ENCODE measurements at places on chromosomes 6 and 20. TPM values are rescaled to one million over a fixed set of nuclear protein-coding genes. Genes with fewer than 3 reads are reported as not detected.

- no peak for DNase-seq
These were observed 2171.8 kb upstream of the DEFB115 start for GRCh38 chr20:29085625-29086024.

The PGC gene
- total RNA-seq = not detected

DNA sequence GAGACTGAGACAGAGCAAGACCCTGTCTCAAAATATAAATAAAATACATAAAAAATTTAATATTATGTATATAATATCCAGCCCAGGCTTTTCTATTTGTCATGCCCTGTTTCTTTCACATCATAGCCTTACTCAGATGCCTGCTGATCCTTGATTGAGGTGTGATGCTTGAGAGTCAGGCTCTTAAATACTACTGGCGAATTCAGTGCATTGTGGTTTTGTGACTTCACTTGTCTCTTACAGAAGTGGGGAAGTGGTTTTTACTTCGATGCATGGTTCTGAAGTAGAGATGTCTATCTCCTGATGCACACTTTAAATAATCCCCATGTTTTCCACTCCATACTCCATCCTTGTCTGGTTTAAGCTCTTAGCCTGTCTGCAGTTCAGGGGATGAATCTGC lies 29.1 kb downstream of the ASXL1 start:
- no peak for DNase-seq

The GPLD1 gene
- total RNA-seq = 4.4 TPM

GRCh38 chr6:44333273-44333919 lies 9.1 kb upstream of the SPATS1 start:
- no peak for DNase-seq

The WASF1 gene
- total RNA-seq = 13.7 TPM

The FAM209B gene
- total RNA-seq = not detected

DNA sequence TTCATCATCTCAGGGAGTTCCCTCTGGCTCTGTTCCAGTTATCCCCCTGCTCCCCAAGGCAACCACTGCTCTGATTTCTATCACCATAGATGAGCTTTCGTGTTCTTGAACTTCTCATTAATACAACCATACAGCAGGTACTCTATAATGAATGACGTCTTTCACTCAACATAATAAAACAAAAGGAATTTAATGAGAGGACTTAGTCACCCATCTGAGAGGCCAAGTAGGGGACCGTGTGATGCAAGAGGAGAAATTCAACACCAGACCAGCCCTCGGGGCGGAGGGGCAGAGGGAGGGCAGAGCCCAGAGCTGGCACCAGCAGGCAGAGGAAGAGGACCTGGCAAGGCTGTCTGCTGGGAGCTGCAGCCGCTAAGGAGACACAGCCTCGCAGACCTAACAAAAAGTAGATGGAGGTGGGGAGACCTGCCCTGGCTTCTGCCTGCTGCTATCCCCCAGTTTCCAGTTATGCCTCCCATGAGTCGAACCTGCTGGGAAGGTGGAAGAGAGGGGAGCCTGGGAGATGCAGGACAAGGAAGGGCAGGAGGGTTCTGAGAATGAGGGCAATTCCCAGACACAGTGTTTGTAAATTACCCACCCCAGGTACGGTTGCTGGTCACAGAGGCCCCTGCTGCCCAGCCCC lies 13.8 kb downstream of the CCN5 start:
- no peak for DNase-seq

The CTCFL gene
- total RNA-seq = not detected

GRCh38 chr6:118086159-118086558 lies 179.1 kb downstream of the SLC35F1 start:
- no peak for DNase-seq

The EPM2A gene
- total RNA-seq = 12.2 TPM

The GGTLC1 gene
- total RNA-seq = not detected

DNA sequence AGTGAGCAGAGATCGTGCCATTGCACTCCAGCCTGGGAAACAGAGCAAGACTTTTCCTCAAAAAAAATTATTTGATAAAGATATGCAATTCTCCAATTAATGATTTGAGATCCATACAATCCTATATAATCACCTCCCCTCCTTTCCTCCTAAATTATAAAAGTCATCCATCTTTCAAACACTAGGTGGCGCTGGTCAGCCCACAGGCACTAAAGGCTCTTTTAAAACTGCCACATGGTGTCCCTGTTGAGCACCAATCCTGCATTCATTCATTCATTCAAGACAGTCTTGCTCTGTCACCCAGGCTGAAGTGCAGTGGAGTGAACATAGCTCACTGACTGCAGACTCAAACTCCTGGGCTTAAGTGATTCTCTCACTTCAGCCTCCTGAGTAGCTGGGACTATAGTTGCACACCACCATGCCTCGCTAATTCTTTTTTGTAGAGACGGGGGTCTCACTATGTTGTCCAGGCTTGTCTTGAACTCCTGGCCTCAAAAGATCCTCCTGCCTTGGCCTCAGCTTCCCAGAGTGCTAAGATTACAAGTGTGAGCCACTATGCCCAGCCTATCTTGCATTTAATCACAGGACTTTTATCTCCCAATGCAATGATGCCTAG lies 58.7 kb upstream of the SLC2A12 start:
- no peak for DNase-seq

The TTLL9 gene
- total RNA-seq = 0.37 TPM

The CD40 gene
- not detected for total RNA-seq

- DNase-seq = no peak
These were observed 830.6 kb downstream of the KIF16B start for GRCh38 chr20:15742627-15743026.

The SLC2A10 gene
- 43.5 TPM for total RNA-seq

DNA sequence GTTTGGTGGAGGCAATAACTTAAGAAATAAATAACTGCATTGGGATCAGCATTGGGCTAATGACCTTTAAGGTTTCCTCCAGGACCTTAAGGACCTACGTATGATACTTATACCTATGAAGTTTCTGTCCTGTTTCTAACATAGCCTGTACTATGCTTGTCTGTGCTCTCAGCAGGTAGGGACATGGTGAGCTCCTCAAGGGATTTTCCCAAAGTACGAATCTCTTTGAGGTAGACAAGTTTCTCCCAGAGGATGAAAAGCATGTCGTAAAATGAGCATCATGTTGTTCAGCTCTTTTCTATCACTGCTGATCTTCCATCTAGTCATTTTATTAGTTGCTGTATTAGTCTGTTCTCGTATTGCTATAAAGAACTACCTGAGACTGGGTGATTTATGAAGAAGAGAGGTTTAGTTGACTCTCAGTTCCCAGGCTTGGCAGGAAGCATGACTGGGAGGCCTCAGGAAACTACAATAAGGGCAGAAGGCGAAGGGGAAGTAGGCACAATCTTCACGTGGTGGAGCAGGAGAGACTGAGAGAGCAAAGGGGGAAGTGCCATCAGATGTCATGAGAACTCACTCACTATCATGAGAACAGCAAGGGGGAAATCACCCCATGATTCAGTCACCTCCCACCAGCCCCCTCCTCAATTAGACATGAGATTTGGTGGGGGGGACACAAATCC lies 77.8 kb upstream of the TGM3 start:
- DNase-seq = no peak

- no peak for DNase-seq
These were observed 14.3 kb upstream of the POPDC3 start for GRCh38 chr6:105194106-105194505.

DNA sequence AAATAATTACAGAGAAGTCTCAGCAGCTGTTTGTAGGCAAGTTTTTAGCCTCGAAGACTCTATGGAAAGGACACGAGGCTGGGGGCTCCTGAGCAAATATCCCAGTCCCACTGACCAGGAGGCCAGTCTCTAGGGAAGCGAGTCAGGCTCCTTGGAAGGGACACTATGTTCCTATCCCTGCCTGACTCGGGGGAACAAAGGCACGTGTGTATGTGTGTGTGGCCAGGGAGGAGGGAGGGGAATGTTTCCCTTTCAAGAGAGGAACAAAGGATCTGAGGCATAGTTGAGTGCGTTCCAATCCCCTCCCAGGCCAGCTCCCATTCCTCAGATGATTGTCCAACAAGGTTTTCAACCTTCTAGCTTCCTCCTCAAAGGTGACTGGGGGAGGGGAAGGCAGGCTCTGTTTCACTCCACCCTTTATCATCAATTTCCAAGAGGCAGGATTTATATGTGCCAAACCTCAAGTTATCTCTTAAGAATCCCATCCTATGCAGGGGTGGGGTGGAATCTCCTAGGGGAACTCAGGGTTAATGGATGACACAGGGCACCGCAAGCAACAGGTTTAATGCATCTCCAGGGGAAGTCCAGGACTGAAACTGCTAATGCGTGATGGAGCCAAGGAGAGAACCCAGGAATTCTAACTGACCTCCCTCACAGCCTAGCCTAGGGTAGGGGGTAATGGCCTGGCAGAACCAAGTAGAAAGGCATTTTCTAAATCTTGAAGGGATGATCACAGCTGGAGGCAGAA lies 9.9 kb downstream of the BCL2L1 start:
- DNase-seq = no peak

GRCh38 chr20:23647346-23647745 lies 9.6 kb upstream of the CST3 start:
- DNase-seq = no peak

The PNPLA1 gene
- not detected for total RNA-seq

DNA sequence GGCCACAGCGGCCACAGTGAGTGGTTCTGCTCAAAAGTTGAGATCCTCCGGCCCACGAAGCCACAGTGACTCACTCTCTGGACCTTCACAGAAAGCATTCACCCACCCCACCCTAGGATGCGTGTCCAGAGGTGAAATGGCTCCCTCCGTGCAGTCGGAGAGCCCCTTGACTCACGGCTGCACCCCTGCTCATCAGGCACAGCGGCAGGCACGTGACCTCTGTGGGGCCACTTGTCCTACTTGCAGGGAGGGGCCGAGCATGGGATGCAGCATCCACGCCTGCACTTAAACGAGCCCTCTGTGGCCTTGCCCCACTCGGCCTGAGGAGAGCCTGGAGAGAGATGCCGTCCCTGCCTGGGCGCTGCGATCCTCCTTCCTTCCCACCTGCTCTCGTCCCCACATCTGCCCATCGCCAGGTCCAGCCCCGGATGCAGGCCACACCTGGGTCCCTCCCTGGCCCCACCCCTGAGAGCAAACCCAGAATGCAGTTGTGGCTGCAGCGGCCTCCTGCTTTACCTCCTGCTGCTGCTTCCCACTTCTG lies 28.7 kb downstream of the NTSR1 start:
- peak; percentile 81 for DNase-seq

DNA sequence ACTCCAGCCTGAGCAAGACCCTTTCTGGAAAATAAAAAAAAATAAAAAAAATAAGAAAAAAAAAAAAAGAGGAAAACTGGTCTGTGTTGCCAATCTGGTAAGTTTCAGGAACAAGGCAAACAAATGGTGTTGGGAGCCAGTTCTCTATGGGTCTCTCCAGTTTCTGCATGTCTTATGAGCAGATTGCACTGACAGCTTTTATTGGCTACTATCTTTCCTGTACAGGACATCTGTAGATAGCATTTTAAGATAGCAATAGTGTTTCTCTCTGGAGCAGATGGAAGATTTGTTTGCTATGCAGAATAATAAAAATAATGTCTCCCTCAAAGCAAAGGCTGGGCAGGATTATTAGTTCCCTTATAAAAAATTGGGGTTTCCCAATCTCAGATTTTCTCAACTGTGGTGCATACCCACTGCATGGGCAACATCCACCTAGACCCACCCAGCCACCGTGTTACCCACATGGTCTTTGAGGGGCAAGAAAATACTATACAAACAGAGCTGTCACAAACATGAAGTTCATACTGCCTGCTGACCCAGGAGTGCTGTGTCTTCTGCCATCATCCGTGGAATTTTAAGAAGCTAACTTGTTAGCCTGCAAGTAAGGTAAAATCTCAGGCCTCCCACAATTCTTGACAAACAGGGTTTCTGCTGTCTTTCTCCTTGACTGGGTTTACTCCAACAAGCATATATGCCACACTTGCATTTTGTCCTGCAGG lies 9.5 kb downstream of the GMDS start:
- DNase-seq = no peak

GRCh38 chr6:131317516-131317915 lies 182.2 kb downstream of the AKAP7 start:
- no peak for DNase-seq

- no peak for DNase-seq
These were observed 53.9 kb upstream of the DDR1 start for GRCh38 chr6:30830438-30830837.

The POM121L2 gene
- not detected for total RNA-seq

DNA sequence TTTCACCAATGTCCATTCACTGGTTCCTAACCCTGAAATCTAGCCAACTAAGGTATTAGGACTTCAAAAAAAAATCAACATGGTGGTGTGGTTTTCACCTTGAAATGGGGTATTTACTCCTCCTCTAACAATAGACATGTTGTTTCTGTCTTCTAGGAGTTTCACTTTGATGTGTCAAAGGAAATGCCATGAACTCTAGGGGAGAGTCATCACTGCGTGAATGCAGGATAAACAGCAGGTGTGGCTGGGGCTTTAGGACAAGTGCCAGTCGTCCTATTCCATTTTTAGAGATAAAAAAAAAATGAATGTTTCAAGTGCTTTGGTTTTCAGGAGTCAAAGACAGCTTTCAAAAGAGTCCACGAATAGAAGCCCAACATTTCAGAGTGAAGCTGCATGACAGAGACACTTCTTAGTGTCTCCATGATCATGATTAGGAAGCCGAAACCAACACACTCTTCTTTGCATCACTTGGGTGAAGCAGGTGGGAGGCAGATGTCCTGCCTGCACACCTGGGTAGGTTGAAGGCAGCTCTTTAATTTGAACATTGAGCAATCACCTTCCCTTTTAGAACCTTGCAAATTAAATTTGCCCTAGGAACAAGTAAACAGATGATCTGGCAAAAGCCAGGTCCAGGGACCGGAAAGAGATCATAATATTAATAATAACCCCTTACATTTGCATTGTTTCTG lies 328.5 kb upstream of the PRDM1 start:
- no peak for DNase-seq

DNA sequence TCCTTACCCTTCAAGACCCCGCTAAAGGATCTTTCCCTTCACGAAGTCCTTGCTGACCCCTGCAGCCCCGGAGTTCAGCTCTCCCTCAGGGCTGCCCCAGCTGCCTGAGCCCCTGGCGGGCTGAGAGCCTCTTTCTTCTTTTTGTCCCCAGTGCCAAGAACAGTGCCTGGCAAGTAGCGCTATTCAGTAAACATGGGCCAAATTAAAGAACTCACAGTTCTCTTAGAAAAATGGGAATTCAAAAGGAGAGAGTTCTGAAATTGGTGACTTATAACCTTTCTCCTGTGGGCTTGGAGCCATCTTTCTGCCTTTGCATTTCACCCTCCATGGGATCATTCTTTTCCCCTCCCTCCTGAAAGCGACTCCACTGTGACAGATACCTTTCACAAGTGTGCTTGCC lies 227.2 kb downstream of the TMEM242 start:
- no peak for DNase-seq

The CFB gene
- total RNA-seq = 3.2 TPM

GRCh38 chr6:6619021-6619794 lies 30.7 kb downstream of the LY86 start:
- DNase-seq = no peak

The SRSF12 gene
- 5.9 TPM for total RNA-seq

The HSPA1L gene
- 1.5 TPM for total RNA-seq

- no peak for DNase-seq
These were observed 114.8 kb downstream of the DST start for GRCh38 chr6:56527934-56528333.

DNA sequence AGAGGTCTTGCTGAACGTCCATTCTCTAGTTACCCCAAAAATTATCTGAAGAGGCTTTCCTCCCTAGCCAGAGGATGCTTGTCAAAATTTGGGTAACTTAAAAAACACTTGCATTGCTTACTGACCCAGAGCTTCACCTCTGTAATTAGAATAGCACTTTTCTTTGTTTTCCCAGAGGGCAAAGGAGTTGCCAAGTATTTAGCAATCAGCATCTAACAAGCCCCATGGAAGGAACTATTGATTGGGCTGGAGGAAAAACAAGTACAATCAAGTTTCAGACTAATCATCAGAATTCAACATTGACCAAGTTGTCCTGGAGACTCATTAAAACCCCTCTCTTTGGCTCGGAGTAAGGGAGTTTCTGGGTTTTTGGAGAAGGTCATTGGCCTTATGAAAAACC lies 226.4 kb downstream of the TBC1D7 start:
- DNase-seq = no peak

Measured in chondrocyte (in vitro differentiated cells).